ENCODE measurements at places on chromosomes 1 and 21. TPM values are rescaled to one million over a fixed set of nuclear protein-coding genes. Genes with fewer than 3 reads are reported as not detected.

PRAMEF14 gene
- not detected for total RNA-seq

DNA sequence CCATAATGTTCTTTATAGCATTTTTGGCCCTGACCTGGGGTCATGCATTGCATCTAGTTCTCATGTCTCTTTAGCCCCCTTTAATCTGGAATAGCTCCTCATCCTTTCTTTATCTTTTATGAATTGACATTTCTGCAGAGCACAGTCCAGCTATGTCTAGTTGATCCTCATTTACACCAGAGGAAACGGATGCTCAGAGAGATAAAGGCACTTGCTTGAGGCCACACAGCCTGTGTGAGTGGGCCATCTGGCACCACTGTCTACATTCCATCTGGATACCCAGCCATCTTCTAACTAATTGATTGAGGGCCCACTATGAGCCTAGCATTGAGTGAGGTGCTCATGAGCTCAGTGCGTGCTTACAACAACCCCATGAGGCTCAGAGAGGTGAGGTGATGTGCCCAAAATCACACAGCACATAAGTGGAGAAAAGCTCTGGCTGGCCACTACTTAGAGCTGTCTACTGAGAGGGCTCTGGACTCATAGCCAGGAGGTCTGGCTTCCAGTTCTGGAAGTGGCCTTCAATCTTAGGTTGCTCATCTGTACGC is 3.5 kb downstream of the HPCA start:
- DNase-seq, result no peak

DNA sequence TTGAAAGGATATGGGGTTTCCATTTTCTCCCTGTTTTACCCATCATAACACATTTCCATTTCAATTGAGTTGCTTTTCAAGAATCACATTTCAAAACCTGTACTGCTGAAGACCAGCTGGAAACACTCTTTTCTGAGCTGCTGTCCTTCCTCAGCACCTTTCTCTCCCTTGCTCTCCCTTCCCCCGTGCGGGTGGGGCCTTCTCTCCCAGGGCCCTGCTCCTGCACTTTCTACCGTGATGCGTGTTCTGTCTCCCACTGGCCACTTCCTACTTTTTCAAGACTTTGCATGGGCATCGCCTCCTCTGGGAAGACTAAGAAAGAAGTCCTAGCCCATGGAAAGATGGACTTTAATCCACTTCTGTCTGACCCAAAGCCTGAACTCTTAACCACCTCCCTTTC is 390.4 kb downstream of the PTPRU start:
- DNase-seq, result no peak

GRCh38 chr1:222926566-222926965 is 111.7 kb downstream of the DISP1 start:
- no peak for DNase-seq

DNA sequence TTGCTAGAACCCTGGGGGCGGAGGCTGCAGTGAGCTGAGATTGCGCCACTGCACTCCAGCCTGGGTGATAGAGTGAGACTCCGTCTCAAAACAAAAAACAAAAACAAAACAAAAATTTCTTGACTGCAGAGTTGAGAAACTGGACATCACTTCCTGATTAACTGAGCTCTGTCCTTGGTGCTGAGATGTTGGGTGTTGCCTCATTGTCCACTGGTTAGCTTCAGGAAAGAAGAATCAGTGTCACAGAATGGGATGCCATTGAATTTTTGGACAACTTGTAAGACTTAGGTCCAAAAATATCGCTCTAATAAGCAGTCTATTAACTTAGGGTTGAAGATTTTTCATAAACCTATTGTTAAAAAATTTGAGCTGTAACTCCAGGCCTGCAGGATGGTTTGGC is 23.8 kb upstream of the KCNA10 start:
- no peak for DNase-seq

GRCh38 chr1:111733183-111733991 is 5.8 kb downstream of the INKA2 start:
- peak; percentile 91 for DNase-seq

DNA sequence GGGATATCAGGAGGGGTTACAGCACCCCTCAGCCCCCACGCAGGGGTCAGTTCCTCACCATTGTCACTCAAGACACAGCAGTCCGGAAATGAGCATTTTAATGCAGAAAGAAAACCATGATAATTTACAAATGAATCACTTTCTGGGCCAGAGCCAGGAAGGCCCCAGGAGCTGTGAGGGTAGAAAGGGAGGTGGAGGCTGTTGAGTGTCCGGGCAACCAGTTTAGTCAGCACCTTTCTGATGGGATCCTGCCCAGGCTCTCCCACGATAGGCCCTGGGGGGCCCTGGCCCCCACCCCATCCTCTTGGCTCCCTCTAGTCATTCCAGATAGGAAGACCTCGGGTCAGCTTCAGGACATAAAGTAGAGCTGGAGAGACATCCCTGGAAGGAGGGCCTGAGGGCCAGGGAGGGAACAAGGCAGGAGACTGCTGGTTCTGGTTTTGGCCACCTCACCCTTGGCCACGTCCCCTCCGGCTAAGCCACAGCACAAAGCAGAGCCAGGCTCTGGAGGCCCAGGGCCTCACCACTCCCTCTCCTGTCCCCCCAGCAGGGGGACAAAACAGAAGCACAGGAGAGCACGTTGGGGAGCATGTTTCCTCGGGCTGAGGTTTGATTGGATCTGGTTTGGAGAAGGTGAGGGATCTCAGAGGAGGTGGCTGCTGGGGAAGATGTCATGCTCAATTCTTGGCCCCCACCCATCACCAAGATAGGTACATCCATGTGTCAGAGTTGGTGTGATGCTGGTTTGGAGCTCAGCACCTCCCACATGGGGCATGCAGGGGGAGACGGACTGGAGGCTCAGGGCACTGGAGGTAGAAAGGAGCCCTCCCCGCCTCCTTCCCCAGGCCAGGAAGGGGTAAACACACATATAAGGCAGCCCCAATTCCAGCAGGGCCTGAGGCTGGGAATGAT is 20.6 kb downstream of the ETNK2 start:
- no peak for DNase-seq

DNA sequence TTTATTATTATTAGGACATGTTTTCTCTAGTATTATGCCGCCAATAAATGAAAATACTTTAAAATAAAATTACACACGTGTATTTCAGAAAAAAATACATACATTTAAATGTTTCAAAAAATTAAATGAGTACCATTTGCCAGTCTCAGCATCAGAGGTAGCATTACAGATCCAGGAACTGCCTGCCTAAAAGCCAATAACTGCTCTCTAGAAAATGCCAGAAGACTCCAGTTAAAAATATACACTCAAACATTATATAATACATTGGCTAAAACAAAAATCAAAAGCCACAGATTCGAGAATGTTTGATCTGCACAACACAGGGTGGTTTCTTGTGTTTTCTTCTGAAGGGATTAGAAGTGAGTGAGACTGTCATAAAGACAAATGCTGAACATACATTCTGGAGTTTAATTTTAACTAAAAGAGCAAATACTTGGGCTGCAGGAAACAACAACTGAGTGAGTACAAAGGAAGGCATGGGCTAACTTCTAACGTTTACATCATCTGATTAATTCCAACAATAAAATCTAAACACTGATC is 105.5 kb downstream of the RERE start:
- DNase-seq, result no peak

DNA sequence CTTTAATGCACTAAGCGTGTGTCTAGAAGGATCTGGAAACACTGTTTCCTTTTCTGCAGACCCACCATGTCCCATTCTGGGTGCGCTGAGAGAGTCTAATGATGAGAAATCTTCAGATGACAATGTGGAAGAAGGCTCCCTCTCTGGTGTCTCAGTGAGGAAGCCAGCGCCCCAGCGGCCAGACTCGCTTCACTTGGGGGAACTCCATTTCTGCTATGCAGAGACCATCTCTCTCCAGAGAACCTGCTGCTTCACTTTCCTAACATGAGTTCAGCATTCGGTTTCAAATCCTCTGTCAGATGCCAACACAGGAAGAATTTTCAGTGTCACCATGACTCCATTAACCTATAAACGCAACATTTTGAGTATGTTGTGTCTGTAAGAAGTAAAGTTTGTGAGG is 121.8 kb downstream of the SYF2 start:
- no peak for DNase-seq

Data from skin of body (tissue), 3 donors.